ENCODE measurements at places on chromosomes 5 and 9. TPM values are rescaled to one million over a fixed set of nuclear protein-coding genes. Genes with fewer than 3 reads are reported as not detected.

Gene BSPRY
- total RNA-seq: 0.26 TPM

Gene MYOZ3
- total RNA-seq: not detected

Gene TERT
- total RNA-seq: 0.09 TPM

DNA sequence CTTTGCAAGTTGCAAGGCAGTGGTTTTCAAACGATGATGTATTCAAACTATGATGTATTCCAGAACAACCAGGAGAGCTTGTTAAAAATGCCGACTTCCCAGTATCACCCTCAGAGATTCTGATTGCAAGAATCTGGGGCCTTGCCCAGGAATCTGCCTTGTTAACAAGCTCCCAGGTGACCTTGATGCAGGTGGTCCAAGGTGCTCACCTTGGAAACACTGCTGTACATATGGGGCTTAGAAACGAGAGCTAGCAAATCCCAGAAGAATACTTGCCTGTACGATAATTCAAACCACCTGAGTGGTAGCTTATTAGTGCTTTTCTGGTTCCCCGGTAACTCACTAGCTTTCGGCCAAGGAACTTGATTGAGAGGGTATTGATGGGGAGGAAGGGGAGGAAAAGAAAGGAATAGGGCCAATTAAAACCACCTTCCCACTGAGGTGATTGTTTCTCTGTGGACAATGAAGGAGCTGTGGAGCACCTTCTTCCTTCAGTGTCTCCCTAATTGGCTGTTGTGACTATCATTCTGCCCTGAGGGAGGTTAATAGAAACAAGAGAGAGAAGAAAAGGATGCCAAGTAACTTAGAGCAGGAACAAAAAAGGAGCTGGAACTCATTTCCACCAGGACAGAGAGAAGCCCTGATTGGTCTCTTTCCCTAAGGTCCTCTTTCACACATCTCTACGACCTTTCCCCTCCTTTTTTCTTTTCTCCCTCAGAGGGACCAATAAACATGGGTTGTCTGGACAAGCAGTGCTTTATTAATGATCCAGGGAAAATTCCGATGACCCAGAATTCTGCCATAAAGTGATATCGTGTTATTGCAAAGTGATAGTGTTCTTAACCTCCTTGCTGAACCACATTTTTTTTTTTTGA, 218.8 kb downstream of the TMEM167A start:
- no peaks in the 10 kb centered on the region for H3K36me3 ChIP-seq
- H3K4me1 ChIP-seq: no peaks in the 10 kb centered on the region
- H3K4me3 ChIP-seq: no peak overlapping the region
- H3K27me3 ChIP-seq: no peaks in the 10 kb centered on the region
- no peak overlapping the region for H3K27ac ChIP-seq
- no peak for DNase-seq

GRCh38 chr9:69757996-69758675, 1.7 kb downstream of the PTAR1 start:
- H3K27ac ChIP-seq: no peak overlapping the region
- H3K4me1 ChIP-seq: peaks cover 8% of the 10 kb centered on the region
- H3K27me3 ChIP-seq: no peaks in the 10 kb centered on the region
- H3K36me3 ChIP-seq: no peaks in the 10 kb centered on the region
- no peak for DNase-seq

GRCh38 chr9:126303488-126303887, 23.1 kb upstream of the MVB12B start:
- no peak overlapping the region for H3K27ac ChIP-seq
- H3K36me3 ChIP-seq: no peaks in the 10 kb centered on the region
- DNase-seq: no peak
- no peak overlapping the region for H3K4me3 ChIP-seq
- H3K4me1 ChIP-seq: no peaks in the 10 kb centered on the region

- H3K4me3 ChIP-seq: no peak overlapping the region
- DNase-seq: no peak
- H3K4me1 ChIP-seq: peaks cover 4% of the 10 kb centered on the region
- no peaks in the 10 kb centered on the region for H3K27me3 ChIP-seq
These were observed 46.5 kb downstream of the EBF1 start for GRCh38 chr5:159053216-159053615.

DNA sequence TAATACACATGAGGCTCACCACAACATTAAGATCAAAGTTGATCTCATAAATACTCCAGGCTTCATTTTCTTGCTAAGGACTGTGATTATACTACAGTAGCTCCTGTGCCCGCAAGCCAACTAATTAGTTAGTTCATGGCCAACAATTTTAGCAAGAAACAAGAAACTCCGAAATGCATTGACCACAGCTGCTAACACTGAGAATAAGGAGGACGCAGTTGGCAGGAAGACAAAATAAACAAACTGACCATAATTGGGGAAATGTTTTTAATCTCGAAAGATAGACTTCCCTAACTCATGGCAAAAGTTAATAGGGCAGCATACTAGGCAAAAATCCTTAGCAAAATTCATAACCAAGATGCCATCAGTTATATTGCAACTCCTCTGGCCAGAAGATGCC, 115.5 kb upstream of the SPEF2 start:
- no peak for DNase-seq
- no peaks in the 10 kb centered on the region for H3K27me3 ChIP-seq
- H3K4me3 ChIP-seq: no peak overlapping the region

- DNase-seq: no peak
- H3K4me1 ChIP-seq: no peaks in the 10 kb centered on the region
- no peaks in the 10 kb centered on the region for H3K36me3 ChIP-seq
- no peak overlapping the region for H3K27ac ChIP-seq
- H3K27me3 ChIP-seq: no peaks in the 10 kb centered on the region
These were observed 33.0 kb downstream of the TBCA start for GRCh38 chr5:77743181-77743580.

DNA sequence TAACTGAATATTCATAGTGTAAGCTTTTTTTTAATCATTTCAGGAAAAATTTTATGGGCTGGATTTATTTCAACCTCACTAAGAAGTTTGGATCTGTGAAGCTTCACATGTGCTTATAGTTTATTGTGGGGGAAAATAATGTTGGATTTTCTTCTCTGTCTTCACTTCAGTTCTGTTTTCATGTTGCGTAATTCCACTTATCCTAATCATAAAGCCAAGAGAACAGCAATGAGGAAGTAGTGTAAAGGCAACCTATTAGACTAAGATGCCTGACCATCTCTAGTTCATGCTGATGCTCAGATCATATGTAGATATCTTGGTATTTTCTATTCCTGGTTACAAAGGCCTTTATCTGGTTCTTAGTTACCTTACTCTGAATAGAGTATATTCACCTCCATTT, 50.0 kb downstream of the CD180 start:
- no peaks in the 10 kb centered on the region for H3K4me1 ChIP-seq
- DNase-seq: no peak
- H3K27ac ChIP-seq: no peak overlapping the region
- H3K36me3 ChIP-seq: peaks cover 39% of the 10 kb centered on the region

DNA sequence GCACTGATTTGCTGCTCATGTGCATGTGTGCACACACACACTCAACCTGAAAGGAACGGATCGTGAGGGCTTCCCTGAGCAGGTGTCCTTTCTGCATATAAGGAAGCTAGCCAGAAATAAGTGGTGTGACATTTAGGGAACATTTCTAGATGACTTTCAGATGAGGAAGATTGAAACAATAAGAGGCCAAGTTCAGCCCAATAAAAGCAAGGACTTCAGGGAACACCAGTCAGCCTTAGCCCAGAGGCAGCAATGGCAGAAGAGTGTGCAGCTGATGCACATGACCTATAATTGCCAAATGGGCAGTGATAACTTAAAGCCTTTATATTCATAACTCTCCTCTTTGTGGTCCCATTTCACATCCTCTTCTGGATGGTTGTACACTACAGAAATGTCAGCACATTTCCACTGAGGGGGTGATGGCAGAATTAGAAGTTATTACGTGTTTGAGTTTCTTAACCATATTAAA, 255.5 kb downstream of the TRIM32 start:
- H3K27me3 ChIP-seq: no peaks in the 10 kb centered on the region
- no peak overlapping the region for H3K4me3 ChIP-seq
- no peak for DNase-seq
- no peak overlapping the region for H3K27ac ChIP-seq
- H3K4me1 ChIP-seq: no peaks in the 10 kb centered on the region
